ENCODE measurements at places on chromosomes 4 and X.
A peak's percentile ranks its signal among the peaks of the same experiment; 100 is the strongest.

DNA sequence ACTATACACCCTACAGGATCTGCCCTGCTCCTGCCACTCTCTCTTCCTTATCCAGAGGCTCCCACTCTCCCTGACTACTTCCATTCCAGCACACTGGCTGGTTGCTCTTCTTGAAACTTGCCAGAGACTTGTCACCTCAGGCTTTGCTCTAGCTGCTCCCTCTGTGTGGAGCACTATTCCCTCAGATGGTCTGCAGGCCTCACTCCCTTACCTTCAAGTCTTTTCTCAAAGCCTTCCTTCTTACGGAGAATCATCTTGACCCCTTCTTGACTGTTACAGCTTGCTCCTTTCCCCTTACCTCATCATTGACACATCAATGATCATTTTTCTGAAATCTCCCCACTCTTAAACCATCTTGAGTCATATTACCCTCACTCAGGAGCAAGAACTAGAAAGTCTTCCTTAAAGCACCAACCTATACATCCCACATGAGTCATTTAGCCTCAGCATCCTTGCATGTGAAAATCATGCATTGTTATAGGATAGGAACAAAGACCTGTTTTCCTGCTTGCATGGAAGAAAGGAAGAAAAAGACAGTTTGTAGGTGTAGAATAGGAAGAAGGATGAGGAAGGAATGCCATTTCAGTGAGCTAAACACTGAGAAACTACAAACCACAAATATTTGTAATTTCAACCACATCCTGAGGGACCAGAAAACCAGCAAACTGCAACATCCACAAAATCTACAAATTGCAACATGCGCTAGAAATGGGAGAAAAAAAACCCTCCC, 55.7 kb downstream of the ANTXR2 start:
- no peak for DNase-seq

- no peak for DNase-seq
Measured at GRCh38 chr4:8770518-8771257, 101.0 kb downstream of the HMX1 start.

DNA sequence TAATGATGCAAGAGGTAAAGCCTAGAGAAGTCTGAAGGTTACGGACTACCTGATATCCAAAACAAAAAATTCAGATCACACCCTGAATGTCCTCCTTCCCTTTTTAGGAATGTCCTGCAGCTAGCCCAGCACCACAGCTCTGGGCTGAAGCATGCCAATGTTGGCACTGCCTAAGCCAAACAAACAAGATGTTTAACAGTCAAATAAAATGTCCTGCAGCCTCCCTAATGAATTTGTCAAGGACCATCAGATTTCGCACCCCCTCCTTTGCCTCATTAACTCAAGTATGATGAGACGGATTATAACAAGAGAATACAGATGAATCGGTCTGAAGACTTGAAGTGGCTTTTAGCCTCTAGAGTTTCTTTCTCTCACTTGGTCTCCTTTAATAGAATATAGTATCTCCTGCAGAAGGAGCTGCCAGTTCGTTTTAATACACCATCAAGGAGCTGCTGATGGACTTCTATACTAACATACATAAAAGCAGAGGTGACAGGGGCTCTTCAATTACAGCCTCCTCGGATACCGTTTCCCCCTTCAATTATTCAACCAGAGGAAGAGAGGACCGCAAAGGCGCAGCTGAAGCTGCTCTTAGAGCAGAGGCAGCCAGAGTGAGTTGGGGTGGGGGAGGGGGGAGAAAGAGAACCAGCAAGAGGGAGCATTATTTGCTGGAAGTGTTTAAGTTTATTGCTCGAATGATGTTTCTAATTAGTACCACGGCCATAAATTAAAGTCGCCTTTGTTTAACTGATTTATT, 3.0 kb upstream of the MAB21L2 start:
- no peak for DNase-seq

DNA sequence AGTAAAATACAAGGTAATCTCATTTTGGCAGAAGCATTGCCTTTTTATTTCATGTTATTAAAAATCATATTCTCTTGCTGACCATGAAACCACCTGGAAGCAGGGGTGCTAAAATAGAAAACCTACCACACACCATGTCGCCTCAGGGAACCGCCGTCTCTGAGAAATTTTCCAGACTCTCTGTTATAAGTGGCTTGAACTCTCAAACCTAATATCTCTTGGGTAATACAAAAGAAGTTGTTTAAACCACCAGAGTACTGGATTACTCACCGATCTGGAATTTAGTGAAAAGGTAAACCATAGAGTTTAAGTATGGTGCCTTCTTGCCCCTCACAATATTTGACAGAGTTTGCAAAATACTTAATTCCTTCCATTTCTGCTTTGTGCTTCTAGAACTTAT, 27.7 kb downstream of the ENPP6 start:
- no peak for DNase-seq

DNA sequence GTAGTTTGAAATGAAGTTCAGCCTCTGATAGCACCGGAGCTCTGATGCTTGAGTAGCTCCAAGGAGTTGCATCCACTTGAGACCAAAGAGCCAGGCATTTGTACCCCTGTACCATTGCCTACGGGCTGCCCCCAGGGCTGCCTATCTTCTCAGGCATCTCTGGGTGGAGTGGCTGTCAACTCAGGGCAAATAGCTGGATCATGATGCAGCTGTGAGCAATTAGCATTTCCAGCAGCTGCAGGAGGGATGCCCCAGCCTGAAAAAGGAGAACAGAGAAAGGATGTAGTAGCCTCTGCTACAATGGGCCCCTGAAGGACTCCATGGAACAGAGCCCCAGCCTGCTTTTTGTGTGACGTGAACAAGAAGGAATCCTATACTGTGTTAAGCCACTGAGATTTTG, 492.6 kb downstream of the BCOR start:
- DNase-seq: no peak

- no peak for DNase-seq
Measured at GRCh38 chrX:118720058-118720707, 7.2 kb upstream of the IL13RA1 start.

GRCh38 chr4:6474053-6474568, 1.7 kb upstream of the PPP2R2C start:
- DNase-seq: no peak

DNA sequence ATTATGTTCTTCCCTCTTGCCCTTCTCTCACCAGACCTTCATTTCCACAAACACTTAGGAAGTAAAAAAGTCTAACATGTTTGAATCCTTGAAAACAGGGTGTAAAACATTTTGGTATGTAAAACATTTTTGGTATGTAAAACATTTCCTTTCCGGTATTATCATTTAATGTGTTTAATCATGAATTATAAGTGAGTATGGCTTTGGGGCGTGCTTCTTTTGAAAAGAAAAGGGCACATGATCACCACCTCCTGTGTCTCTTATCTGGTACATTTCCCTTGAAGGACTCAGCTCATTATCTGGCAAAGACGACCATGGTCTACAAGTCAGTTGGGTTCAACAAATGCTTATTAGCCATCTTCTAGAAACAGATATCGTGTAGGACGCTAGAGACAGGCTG, 283.6 kb downstream of the FRMPD4 start:
- no peak for DNase-seq

GRCh38 chr4:80927420-80927819, 103.1 kb upstream of the BMP3 start:
- no peak for DNase-seq

GRCh38 chr4:157045507-157046127, 30.3 kb upstream of the GLRB start:
- peak; percentile 51 for DNase-seq

DNA sequence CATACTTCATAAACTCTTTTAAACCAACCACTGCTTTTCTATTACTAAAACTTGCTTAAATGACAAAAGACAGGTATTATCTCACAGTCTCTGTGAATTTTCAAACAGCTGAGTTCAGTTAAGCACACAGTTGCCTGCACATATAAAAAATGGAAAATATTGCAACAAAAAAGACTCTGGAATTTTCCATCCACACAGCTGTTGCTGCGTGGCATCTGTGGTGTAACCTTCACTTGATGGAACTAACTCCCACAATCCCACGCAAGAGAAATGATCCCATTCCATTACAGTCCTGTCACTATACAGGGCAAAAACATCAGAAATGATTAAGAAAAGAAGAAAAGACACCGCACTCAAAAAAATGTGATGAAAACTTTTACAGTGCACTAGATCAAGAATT, 149.8 kb upstream of the TBL1X start:
- DNase-seq: no peak

GRCh38 chr4:153962311-153963039, 173.6 kb upstream of the SFRP2 start:
- no peak for DNase-seq

DNA sequence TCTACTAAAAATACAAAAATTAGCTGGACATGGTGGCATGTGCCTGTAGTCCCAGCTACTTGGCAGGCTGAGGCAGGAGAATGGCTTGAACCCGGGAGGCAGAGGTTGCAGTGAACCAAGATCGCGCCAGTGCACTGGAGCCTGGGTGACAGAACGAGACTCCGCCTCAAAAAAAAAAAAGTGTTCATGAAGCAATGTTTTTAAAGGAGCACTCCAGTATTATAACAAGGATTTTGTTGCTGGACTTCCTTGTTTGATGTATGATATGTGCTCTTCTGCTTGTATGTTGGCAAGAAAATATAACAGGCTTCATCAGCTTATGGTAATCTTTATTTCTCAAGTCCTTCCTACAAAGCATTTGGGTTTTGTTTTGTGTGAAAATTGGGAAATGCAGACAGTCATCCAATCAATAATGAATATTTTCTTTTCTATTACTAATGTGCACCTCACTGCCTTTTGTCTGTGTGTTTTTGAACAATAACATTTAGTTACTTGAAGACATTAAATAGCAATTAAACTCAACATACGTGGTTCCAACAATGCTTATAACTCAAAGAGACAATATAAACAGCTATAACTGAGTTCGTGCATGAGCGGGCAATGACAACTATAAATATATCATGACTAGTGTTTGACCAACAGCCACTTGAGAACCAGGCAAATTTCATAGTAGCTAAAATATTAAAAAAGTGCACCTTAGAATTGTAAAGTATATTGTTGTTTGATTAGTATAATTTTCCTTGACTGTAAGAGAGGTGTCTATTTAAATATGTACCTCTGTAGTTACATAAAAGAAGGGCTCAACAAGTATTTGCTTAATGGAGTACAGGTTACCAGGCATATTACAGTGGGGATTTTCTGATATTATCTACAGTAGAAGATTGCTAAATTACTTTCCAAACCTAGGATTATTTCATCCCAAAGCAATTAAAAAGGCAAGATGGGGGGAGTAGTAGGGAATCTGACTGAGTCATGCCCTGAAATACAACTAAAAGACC, 210.7 kb downstream of the PPP3CA start:
- no peak for DNase-seq

GRCh38 chrX:17544821-17545220, 169.8 kb downstream of the NHS start:
- no peak for DNase-seq

DNA sequence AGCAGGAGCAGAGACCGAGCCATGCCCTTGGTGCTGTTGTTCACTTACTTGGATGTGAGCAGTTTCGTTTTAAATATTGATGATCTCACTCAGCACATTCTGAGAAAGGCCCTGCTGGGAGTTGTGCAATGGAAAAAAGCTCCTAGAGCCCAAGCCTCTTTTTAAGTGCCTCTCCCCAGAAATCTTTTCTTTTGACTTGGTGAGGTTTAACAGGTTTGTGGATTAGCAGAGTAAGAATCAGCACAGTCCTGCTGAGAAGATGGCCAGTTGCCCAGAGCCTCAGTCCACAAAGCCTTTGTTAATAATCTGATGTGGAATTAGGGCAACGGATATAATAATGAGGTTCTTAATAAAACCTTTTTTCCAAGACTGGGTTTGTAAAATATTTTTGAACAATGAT, 157.5 kb upstream of the ATP6AP2 start:
- DNase-seq: peak; percentile 54

- peak; percentile 41 for DNase-seq
Measured at GRCh38 chr4:105944540-105944939, 49.3 kb downstream of the NPNT start.

- DNase-seq: no peak
Measured at GRCh38 chrX:42505016-42505415, 272.9 kb downstream of the PPP1R2C start.

- DNase-seq: no peak
Measured at GRCh38 chrX:45557387-45557786, 356.7 kb upstream of the DIPK2B start.

Measured in adrenal gland (tissue), 19 donors.